ENCODE measurements at places on chromosomes 6 and 20.

GRCh38 chr6:168280899-168281245 lies 38.7 kb downstream of the DACT2 start:
- no peak for DNase-seq

DNA sequence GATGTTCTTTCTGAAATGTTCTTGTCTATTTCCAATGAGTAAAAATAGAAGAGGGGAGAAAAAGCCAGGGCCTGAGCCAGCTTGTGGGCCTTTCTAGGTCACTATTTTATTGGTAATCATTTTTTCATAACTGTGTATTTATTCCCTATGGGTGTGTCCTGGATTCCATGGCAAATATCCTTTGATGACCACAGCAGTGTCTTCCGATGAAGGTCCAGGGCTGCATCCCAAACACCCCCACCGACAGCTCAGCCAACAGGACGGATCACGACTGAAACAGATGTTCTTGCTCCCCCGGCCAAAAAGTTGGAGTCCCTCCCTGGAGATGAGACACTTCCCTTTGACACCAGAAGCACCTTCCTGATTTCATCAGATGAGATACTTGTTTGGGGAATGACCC lies 105.4 kb upstream of the PLEKHG1 start:
- no peak for DNase-seq

DNA sequence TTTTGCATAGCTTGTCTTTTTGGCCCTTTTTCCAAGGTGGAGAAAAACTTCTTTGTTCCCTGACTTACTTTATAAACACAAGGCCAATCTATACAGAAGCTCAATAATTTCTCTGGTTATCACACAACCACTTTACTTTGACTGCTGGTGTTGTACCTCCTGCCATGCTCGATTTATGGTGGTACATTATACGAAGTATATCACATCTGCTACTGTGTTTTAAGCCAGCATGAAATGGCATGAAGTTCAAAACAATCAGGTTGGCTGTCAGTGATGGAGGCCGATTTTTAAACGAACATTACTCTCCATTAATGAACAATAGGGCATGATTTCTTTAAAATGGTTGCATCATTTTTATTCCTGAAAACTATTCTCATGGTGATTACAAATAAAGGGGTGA lies 21.0 kb upstream of the ATXN1 start:
- no peak for DNase-seq

GRCh38 chr6:170437719-170438401 lies 115.2 kb downstream of the PSMB1 start:
- no peak for DNase-seq

DNA sequence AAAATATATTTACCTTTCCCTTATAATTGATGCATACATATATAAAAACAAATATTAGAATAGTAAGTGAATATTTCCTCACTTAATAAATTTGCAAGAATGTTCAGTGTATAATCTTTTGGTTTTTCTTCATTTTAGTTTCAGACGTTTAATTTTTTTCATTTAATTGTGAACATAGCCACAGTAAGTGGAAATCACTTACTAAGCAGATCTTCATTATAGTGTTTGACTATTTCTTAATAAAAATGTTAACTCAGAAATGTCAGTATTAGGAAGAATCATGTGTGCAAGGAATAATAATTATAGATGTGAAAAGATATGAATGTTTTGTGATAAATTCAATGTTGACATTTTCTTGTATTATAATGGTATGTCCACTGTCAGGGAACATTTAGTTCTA lies 27.4 kb downstream of the STXBP5 start:
- no peak for DNase-seq

GRCh38 chr20:49507741-49508434 lies 25.4 kb upstream of the KCNB1 start:
- DNase-seq, result no peak
